ENCODE measurements at places on chromosomes 2 and 18. TPM values are rescaled to one million over a fixed set of nuclear protein-coding genes. Genes with fewer than 3 reads are reported as not detected.

DNA sequence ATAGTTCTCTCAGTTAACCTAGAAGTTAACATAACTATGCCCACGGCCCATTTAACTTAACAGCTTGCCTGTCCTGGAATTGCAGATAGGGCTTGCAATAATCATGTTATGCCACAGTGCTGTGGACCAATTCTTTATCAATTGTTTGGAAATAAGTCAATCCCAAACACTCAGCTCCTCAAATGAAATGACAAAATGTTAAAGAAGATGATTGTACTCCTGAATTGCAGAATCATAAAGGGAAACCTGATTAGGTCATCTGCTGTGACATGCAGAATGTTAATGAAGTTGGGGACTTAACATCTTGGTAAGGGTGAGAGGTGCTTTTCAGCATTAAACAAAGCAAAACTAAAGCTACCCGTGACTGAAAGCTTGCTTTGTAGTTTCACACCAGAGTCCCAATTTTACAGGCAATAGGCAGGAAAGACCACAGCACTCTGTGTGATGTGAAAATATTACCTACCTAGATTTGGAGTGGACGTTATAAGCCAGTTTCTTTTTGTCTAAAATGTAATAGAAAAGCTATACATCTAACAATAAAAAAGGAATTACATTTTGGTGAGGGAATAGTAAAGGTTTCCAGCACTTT is 364.0 kb downstream of the GPD2 start:
- no peak overlapping the region for H3K27ac ChIP-seq
- peak overlapping the region; percentile 50 for H3K4me3 ChIP-seq
- H3K27me3 ChIP-seq = no peaks in the 10 kb centered on the region

DNA sequence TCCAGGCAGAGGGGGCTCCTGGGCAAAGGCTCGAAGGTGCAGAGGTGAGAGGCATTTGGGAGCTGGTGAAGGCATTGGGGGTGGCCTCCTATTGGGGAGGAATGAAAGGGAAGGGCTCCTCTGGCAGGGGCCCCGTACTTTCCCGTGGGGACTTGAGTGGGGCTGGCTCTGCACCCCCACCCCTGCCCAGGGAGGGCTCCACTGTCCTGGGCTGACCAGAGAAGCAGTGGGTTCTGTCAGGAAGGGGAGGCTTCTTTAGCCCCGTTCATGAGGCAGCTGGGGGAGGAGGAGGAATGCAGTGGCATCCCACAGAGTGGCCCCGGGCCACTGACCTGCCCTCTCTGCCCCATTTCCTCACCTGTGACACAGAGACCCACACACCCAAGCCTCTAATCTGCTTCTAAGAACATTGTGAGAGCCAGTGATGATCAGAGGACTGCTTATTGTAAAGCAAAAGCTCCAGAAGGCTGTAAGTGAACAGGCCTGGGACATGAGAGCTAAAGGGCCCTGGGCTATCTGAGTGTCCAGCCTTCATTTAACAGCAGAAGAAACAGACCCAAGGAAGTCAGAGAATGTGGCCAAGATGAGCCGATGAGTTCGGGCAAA is 38.6 kb upstream of the GPAT2 start:
- H3K4me1 ChIP-seq = no peaks in the 10 kb centered on the region
- H3K27ac ChIP-seq = no peak overlapping the region
- H3K4me3 ChIP-seq = no peak overlapping the region
- H3K27me3 ChIP-seq = peaks cover 32% of the 10 kb centered on the region
- H3K36me3 ChIP-seq = no peaks in the 10 kb centered on the region

DNA sequence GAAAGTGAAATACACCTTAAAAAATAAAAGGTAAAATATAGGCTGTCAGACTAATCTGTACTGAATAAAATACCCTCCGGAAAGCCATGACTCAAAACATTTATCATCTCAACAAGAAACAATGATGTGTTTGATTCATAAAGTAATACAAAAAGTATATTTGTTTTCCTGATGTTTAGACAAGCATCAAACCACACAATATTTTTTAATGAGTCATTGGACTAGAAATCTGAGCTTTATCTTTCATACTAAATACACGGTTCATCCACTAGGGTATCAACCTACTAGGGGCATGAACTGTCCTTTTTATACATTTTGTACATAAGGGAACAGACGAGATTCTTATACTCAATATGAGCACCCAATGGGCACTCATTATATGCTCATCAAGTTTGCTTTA is 31.3 kb downstream of the CD226 start:
- no peak for DNase-seq
- no peaks in the 10 kb centered on the region for H3K27me3 ChIP-seq
- no peaks in the 10 kb centered on the region for H3K4me1 ChIP-seq
- no peaks in the 10 kb centered on the region for H3K36me3 ChIP-seq

DNA sequence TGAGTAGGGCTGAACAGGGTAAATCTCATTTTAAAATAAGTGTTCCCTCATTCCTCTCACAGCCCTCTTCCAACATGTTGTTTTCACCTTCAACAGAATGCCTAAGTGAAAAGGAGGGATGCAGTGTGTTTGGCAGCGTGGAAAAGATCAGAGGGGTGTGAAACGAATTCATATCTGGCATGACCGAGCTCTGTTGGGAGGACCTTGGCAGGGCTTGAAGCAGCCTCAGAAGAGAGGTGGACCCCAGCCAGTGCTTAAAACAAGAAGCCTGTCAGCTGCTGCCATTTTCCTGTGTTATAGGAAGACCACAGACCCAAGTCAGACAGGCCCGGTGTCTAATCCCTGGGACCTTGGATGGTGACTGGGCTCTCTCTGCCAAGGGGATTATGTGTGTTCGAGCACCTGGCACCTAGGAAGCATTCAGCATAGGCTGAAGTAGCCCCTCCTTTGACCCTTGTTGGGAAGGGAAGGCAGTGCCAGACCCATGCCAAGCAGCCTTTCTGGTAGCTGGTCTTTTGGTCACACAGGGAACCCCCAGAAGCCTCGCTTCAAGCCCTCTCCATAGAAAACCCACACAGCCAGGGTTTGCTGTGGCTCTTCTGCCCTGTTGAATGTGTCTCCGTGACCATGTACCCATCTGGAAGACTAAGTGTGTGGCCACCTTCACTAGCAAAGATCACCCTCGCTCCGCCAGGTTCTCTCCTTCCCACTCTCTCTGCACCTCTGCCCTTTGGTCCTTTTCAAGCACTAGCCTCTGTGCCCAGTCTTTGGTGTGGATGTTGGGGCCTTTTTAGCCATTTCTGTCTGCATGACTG is 87.5 kb upstream of the ST3GAL5 start:
- no peaks in the 10 kb centered on the region for H3K36me3 ChIP-seq
- H3K27ac ChIP-seq = no peak overlapping the region
- H3K4me1 ChIP-seq = no peaks in the 10 kb centered on the region
- peaks cover 16% of the 10 kb centered on the region for H3K27me3 ChIP-seq

The ACMSD gene
- not detected for total RNA-seq

DNA sequence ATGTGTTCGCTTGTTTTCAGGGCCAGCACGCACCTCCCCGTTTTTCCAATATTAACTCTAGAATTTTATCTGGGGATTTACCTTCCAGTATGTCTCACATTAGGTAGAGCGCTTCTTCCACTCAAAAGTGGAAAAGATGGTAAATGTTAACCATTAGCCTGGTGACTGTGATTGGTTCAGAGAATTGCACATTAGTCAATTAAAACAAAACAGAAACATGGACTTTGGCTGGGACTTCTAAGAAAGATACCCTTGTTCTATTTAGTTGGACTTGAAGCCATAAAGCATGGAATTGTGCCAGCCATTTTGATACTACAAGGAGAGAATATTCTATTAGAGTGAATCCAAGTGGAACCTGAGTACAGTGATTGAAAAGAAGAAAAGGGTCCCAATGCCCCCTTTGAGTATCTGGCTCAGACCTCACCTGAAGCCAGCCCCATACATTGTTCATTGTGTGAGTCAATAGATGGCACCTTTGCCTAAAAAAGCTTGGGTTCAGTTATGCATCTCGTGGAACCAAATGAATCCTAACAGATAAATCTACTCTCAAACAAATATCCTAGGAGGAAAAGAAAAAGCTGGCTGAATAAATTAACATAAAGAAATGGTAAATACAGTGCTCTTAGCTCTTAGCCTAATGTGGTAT is 354.3 kb downstream of the IRS1 start:
- H3K4me3 ChIP-seq = no peak overlapping the region
- no peak overlapping the region for H3K27ac ChIP-seq
- H3K4me1 ChIP-seq = peaks cover 37% of the 10 kb centered on the region
- no peaks in the 10 kb centered on the region for H3K27me3 ChIP-seq
- H3K36me3 ChIP-seq = no peaks in the 10 kb centered on the region

- H3K4me3 ChIP-seq = no peak overlapping the region
- H3K36me3 ChIP-seq = no peaks in the 10 kb centered on the region
- H3K4me1 ChIP-seq = no peaks in the 10 kb centered on the region
- H3K27me3 ChIP-seq = no peaks in the 10 kb centered on the region
- DNase-seq = no peak
Observed at GRCh38 chr2:5914811-5915611, 222.8 kb downstream of the SOX11 start.

The RAPH1 gene
- total RNA-seq = 57.2 TPM

The C2orf72 gene
- not detected for total RNA-seq

The TFCP2L1 gene
- not detected for total RNA-seq

The GKN2 gene
- not detected for total RNA-seq

DNA sequence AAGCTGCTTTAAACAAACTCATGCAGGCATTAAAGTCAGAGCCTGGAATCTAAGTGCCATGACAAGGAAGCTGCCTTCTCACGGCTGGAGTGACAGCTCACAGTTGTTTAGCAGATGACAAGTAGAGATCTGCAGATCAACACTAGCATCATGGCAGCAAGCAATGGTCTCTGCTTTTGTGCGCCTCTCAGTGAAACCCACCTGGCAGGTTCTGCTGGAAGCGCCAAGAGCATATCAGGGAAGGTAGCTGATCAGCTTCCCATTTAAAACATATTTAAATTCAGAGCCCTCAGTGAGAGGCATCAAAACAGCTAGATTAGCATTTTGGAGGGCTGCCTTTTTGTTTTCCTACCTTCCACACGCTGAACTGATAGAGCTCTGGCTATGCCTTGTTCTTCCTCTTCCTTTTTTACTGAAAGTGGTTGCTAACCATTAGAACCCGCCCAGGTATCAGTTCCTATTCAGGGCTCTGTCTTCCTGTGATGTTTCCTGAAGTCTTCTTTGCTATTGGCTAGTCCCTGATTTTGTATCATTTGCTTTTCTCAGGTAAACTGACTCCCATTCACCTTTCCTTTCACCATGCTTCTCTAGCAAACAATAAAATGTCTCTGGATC is 70.8 kb downstream of the TMEM200C start:
- H3K4me3 ChIP-seq = no peak overlapping the region
- no peak for DNase-seq
- H3K36me3 ChIP-seq = no peaks in the 10 kb centered on the region
- no peak overlapping the region for H3K27ac ChIP-seq
- H3K4me1 ChIP-seq = no peaks in the 10 kb centered on the region
- no peaks in the 10 kb centered on the region for H3K27me3 ChIP-seq

- H3K4me1 ChIP-seq = peaks cover 65% of the 10 kb centered on the region
- H3K27ac ChIP-seq = peak overlapping the region; percentile 100
- H3K27me3 ChIP-seq = no peaks in the 10 kb centered on the region
Observed at GRCh38 chr2:237432484-237433092, 18.6 kb upstream of the COL6A3 start.

The VSNL1 gene
- 0.36 TPM for total RNA-seq

DNA sequence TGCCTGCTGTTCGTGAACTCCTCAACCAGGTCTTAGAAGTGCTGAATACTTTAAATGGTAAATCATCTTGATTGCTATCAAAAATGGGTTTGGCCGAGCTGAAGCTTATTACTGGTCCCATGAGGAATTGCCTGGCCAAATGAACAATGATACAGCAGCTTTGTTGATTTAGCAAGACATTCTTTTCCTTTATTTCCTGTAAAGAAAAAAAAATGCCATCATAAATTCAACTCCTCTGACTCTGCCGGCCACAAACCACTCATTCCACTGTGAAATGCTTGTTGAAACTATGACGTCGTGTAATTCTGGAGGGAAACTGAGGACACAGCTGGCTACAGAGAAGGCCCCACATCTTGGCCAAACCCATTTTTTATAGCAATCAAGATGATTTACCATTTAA is 74.2 kb upstream of the ID2 start:
- H3K4me1 ChIP-seq = peaks cover 42% of the 10 kb centered on the region
- no peaks in the 10 kb centered on the region for H3K27me3 ChIP-seq
- peak; percentile 92 for DNase-seq
- no peak overlapping the region for H3K4me3 ChIP-seq
- H3K27ac ChIP-seq = peak overlapping the region; percentile 82

GRCh38 chr18:74520096-74520833 is 14.0 kb upstream of the CNDP1 start:
- H3K4me1 ChIP-seq = no peaks in the 10 kb centered on the region
- H3K27ac ChIP-seq = no peak overlapping the region
- no peaks in the 10 kb centered on the region for H3K27me3 ChIP-seq
- peaks cover 27% of the 10 kb centered on the region for H3K36me3 ChIP-seq
- H3K4me3 ChIP-seq = no peak overlapping the region

GRCh38 chr2:100784681-100785080 is 35.3 kb upstream of the NPAS2 start:
- H3K36me3 ChIP-seq = no peaks in the 10 kb centered on the region
- H3K4me3 ChIP-seq = no peak overlapping the region
- no peaks in the 10 kb centered on the region for H3K27me3 ChIP-seq
- H3K4me1 ChIP-seq = peaks cover 18% of the 10 kb centered on the region
- H3K27ac ChIP-seq = no peak overlapping the region
- no peak for DNase-seq

GRCh38 chr2:65456064-65456463 is 23.7 kb upstream of the SPRED2 start:
- peak; percentile 76 for DNase-seq
- H3K27ac ChIP-seq = peak overlapping the region; percentile 19
- no peaks in the 10 kb centered on the region for H3K36me3 ChIP-seq
- H3K4me3 ChIP-seq = no peak overlapping the region
- H3K4me1 ChIP-seq = peaks cover 26% of the 10 kb centered on the region

DNA sequence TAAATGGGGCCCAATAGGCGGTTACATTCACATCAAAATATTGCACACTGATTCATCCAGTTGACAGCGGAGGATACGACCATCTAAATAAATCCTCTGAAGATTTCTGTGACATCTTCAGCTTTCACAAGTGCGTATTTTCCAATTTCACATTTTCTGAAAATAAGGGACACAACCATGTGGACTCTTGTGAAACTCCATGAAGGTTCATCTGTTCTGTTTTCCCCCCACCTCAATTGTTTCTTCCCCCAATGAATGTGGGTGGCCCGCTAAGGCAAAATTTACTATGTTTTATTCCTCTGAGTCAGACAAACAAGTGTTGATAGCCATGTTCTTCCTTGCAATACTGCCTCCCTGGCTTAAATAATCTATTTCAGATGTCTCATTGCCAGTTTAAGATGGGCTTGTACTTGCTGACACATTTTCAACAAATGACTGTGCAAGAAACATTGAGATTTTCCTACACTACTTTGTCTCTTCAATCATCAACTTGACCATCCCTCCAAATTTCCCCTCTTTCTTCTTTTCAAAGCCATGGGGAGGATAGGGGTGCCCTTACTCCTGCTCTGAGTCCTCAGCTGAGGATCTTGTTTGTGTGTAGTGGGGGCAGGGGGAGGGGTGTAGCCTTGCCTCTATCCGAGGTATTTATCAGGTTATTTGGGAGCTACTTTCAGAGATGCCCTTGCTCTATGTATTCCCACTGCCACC is 78.2 kb downstream of the BCL11A start:
- no peak overlapping the region for H3K4me3 ChIP-seq
- H3K27ac ChIP-seq = no peak overlapping the region
- no peaks in the 10 kb centered on the region for H3K4me1 ChIP-seq
- H3K27me3 ChIP-seq = no peaks in the 10 kb centered on the region
- no peak for DNase-seq

- H3K4me1 ChIP-seq = no peaks in the 10 kb centered on the region
- peak; percentile 9 for DNase-seq
- H3K36me3 ChIP-seq = peaks cover 4% of the 10 kb centered on the region
- H3K27me3 ChIP-seq = no peaks in the 10 kb centered on the region
- H3K27ac ChIP-seq = no peak overlapping the region
Observed at GRCh38 chr2:38793511-38793910, 15.5 kb downstream of the GEMIN6 start.

- no peak overlapping the region for H3K4me3 ChIP-seq
- no peaks in the 10 kb centered on the region for H3K4me1 ChIP-seq
- no peaks in the 10 kb centered on the region for H3K27me3 ChIP-seq
Observed at GRCh38 chr2:66815886-66816285, 381.0 kb downstream of the MEIS1 start.

The PROKR1 gene
- not detected for total RNA-seq
